ENCODE measurements at places on chromosomes 7 and 10. TPM values are rescaled to one million over a fixed set of nuclear protein-coding genes. Genes with fewer than 3 reads are reported as not detected.

GRCh38 chr10:72881291-72881690 lies 12.2 kb upstream of the OIT3 start:
- no peak for DNase-seq

DNA sequence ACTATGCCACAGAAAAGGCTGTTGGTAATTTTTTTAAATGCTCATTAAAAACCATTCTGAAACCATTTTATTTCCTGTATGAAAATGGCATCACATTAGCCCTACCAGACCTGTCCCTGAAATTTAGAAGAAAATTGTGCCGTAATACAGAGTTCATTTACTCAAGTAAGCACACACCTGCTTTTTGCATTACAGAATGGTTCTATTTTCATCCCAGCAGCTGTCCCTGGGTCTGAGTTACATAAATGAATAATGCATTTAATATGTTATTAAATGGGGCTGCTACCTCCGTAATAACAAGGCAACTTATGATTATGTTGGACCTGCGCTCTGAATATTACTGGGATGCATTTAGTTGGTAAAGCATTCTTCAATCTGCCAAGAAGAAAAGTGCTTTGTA lies 508.9 kb downstream of the SORCS1 start:
- DNase-seq: no peak

DNA sequence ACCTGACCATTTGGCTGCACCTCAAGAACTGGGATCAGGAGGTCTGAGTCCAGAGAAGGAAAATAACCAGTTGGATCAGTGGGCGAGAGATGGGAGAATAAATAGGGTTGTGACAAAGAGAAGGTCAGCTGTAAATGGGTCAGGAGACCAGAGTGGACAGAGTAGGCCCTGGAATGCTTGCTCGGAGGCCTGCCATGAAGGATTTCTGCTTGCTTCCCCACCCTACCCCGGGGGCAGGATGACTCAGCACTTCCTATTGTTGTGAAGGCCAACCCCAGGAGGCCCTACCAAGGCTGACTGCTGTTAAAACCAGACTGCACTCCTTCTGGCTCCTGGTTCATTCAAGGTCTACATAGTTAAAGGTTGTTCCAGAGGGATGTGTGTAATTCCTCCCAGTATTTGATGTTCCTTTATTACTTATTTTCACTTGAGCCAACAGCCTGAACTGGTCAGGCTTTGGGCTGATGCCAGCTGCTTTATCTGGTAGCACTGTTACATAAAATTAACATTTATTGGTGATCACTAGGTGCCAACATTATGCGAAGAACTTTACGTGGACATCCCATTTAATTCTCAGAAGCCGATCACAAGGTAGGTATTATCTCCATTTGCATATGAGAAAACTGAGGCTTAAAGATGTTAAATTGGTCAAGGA lies 27.3 kb upstream of the IFRD1 start:
- peak; percentile 97 for DNase-seq

GRCh38 chr10:99418910-99419624 lies 11.4 kb downstream of the GOT1 start:
- DNase-seq: no peak

- no peak for DNase-seq
Observed at GRCh38 chr7:115435178-115435577, 513.3 kb downstream of the MDFIC start.

GRCh38 chr7:42292991-42293521 lies 56.0 kb upstream of the GLI3 start:
- peak; percentile 41 for DNase-seq

DNA sequence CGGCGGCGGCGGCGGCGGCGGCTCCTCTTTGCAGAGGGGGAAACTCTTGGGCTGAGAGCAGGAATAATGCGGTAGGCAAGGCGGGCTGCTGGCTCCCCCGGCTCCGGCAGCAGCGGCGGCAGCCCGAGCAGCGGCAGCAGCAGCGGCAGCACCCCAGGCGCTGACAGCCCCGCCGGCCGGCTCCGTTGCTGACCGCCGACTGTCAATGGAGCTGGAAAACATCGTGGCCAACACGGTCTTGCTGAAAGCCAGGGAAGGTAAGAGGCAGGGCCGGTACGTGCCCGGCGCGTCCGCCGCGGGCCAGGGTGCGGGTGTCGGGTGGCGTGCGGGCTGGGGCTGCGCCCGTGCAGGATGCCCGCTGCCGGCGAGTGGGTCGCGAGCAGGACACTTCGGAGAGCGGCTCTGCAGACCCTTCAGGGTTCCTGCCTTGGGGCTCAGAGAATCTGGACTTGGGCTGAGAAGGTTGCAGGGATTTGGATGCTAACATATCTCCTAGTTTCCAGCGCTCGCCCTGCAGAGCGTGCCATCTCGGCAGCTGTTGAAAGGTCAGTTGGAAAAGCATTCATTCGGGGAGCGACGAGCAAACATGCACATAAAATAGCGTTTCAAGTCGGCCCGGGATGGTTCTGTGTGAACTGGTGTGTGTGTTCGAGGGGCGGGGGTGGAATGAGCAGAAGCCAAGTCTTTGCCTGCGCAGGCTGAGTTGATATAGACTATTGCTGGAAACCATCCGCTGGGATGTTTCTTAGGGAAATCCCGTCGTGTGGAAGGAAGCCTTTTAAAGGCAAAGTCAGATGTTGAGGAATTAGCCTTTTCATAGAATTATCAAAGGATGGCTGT lies 562 bp downstream of the GRK5 start:
- no peak for DNase-seq

GRCh38 chr10:110600487-110601101 lies 33.1 kb downstream of the SMC3 start:
- DNase-seq: peak; percentile 39

- no peak for DNase-seq
Observed at GRCh38 chr10:64037071-64037661, 516.0 kb downstream of the REEP3 start.

GRCh38 chr7:20980668-20981264 lies 194.1 kb upstream of the SP8 start:
- no peak for DNase-seq

DNA sequence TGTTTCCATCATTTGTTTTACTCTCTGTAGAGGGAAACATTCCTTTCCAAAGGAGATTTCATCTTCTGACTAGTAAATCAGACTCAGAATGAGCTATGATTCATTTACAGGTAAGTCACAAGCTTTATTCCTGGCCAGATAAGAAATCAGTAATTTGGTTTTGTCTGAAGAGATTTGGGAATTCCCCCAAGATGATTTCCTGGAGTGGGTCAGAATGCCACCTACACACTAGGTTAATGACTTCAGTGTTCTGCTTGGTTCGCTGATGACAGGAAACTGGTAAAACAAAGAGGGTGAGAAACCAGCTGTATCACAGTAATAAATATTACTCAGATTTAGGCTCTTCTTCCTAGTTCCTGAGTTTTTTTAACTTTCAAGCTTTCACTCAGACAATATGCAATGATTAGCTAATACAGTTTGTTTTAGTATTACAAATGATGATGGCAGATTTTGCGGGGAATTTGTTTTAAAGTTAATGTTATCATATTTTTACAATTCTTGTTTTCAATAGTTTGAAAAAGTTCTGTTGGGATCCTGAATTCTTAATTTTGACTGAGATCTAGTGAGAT lies 8.3 kb upstream of the ASZ1 start:
- DNase-seq: peak; percentile 12

DNA sequence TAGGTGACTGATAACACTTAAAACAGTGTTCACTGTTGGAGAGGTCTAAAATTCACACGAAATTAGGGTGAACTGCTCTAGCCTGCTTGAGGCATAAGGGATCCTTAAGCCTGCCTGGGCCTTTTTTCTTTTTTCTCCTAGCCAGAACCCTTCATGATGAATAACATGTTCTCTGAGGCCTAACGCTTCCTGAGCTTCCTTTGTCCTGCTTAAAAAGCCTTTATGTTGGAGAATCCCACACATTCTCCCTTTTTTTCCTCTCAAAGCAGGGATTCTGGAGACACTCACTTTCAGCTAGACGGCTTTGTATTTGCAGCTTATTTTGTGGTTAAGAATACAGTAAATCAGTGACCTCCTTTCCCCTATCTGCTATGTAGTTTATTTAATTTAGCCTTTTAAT lies 354.7 kb upstream of the PHF14 start:
- DNase-seq: no peak

- no peak for DNase-seq
Observed at GRCh38 chr10:105770524-105771212, 1129.6 kb downstream of the SORCS3 start.

GRCh38 chr10:46104071-46104585 lies 58.1 kb upstream of the MSMB start:
- DNase-seq: no peak

DNA sequence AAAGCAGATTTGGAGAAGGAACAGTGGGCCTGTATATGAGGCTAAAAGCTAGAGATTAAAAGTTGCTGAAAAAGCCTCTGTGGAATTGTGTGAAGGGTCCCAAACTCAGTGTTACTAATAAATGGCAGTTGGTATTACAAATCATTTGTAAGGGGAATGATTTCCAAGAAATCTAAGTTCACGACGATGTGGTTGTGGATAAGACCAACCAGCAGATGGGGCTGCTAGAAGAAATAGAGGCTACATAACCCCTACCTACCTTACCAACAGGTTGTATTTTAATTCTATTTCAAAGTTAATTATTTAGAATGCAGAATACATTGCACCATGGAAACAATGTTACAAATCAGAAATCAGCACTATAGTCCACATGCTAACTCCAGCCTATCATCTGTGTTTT lies 377.1 kb downstream of the HPSE2 start:
- DNase-seq: no peak

GRCh38 chr10:75097666-75098285 lies 13.7 kb upstream of the SAMD8 start:
- no peak for DNase-seq

DNA sequence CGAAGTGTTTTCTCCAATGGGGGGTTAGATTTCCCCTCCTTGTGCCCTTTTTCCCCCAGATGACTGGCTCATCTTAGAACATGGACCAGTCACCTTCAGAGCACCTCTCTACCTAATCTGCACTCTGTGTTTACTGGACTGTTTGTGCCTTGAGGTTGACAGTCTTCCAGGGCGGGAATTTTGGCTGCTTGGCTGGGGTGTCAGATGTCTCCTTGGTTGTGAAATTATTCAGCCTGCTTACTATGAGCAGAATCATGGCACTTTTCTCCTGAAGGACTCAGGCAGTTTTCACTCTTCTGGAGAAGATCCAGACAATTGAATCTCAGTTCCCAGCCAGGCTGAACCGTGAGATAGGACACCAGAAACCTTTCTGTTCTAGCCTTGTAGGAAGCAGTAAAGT lies 60.3 kb upstream of the NFKB2 start:
- DNase-seq: no peak

- DNase-seq: no peak
Observed at GRCh38 chr10:103885617-103886016, 30.2 kb upstream of the SH3PXD2A start.

- DNase-seq: no peak
Observed at GRCh38 chr10:45466784-45467183, 92.8 kb downstream of the ALOX5 start.

DNA sequence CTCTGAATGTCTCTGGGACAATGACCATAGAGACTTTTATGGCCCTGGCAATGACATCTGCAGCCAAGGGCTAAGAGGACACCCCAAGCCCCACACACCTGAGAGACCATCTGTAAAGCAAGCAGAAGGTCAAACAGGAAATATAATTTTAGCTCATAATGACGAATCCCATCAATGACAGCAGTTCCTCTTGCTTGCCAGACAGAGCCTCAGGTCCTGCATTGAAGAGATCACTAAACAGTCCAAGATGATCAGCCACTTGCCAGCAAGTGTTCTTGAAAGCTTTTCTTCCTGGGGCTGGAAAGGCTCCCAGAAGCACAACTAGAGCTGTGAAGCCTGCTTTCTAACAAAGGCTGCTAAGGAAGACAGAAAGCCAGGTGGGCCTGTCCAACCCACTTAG lies 993.7 kb upstream of the AUTS2 start:
- no peak for DNase-seq

- no peak for DNase-seq
Observed at GRCh38 chr10:23870651-23871610, 338.0 kb upstream of the KIAA1217 start.

GRCh38 chr7:75854233-75854632 lies 24.6 kb upstream of the RHBDD2 start:
- no peak for DNase-seq

GRCh38 chr10:73893426-73893825 lies 17.5 kb upstream of the PLAU start:
- peak; percentile 76 for DNase-seq

GRCh38 chr7:117212969-117213877 lies 109.6 kb downstream of the WNT2 start:
- peak; percentile 53 for DNase-seq

GRCh38 chr10:3748484-3748883 lies 36.5 kb downstream of the KLF6 start:
- no peak for DNase-seq

DNA sequence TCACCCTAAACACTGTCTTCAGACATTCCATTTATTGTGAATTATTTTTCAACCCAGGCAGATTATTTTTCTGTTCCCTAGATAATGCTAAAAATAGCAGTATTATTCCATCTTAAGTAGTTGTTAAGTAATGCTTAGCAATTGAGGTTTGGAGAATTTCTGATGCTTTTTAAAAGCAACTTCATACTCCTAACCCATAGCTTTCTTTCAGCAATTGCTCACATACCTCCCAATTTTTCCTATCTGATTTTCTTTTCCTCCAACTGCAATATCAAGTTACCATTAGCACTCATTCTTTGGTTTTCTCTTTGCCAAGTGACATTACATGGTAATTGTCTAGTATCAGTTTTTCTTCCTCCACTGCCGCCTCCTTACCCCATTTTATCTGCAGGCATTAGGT lies 104.7 kb downstream of the GPR85 start:
- DNase-seq: no peak

The TMEM254 gene
- 36.6 TPM for total RNA-seq

The MGMT gene
- total RNA-seq: 28.1 TPM

The FAM13C gene
- total RNA-seq: not detected

The PIK3AP1 gene
- 1.7 TPM for total RNA-seq

The PRKG1 gene
- 0.68 TPM for total RNA-seq

The SEMA3E gene
- total RNA-seq: 2.1 TPM

The PPP1R3A gene
- total RNA-seq: not detected

The OR2A42 gene
- total RNA-seq: not detected

The BMPER gene
- total RNA-seq: 0.33 TPM

The ZNF727 gene
- not detected for total RNA-seq

The CPN1 gene
- total RNA-seq: not detected

The SEMA3C gene
- total RNA-seq: 20.9 TPM

The SHH gene
- not detected for total RNA-seq

The NPY gene
- total RNA-seq: not detected
